Subcutaneous preadipocyte (primary cell): ENCODE measurements at places on chromosomes 3 and 15. TPM values are rescaled to one million over a fixed set of nuclear protein-coding genes. Genes with fewer than 3 reads are reported as not detected.

TM4SF18 gene
- 0.37 and 0.39 TPM in 2 replicates for total RNA-seq

PP2D1 gene
- not detected in 2 replicates for total RNA-seq

RASL12 gene
- total RNA-seq, result 3.7 and 6.6 TPM in 2 replicates

CCK gene
- total RNA-seq, result 0.73 TPM in 1 of 2 replicates, not detected in the other

ACKR4 gene
- 2.5 and 8.1 TPM in 2 replicates for total RNA-seq

RASGRF1 gene
- total RNA-seq, result not detected in 2 replicates

SENP8 gene
- total RNA-seq, result 1.8 and 2.9 TPM in 2 replicates
